ENCODE measurements at places on chromosomes 13 and 19.

DNA sequence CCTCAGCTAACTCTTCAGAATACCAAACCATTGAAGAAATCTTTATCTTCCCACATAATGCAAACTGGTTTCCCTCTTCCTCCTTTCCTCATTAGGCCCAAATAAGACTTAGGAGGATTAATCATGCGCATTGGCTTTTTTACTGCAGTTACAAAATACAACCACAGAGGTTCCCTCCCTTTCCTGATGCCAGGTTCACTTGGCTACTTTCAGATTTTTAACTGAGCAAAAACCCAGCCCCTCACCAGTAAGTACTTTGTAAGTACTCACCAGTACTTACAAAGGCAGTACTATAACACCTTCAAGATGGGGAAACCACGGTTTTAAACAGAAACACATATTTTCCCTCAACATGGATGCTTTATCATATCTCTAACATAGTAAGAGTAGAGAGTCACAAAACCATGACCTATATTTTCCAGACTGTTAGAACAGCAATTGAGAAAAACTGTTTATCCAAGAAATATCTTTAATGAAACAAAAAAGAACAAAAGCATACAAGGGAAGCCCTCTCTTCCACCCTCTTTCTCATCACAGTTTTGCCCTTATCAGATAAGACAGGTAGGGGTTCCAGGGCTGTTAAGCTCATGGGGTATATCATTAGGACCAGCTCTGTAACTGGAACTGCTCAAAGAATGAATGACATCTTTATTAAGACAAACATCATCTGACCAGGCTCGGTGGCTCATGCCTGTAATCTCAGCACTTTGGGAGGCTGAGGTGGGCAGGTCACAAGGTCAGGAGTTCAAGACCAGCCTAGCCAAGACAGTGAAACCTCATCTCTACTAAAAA lies 12.7 kb downstream of the FOXO1 start:
- DNase-seq = no peak

DNA sequence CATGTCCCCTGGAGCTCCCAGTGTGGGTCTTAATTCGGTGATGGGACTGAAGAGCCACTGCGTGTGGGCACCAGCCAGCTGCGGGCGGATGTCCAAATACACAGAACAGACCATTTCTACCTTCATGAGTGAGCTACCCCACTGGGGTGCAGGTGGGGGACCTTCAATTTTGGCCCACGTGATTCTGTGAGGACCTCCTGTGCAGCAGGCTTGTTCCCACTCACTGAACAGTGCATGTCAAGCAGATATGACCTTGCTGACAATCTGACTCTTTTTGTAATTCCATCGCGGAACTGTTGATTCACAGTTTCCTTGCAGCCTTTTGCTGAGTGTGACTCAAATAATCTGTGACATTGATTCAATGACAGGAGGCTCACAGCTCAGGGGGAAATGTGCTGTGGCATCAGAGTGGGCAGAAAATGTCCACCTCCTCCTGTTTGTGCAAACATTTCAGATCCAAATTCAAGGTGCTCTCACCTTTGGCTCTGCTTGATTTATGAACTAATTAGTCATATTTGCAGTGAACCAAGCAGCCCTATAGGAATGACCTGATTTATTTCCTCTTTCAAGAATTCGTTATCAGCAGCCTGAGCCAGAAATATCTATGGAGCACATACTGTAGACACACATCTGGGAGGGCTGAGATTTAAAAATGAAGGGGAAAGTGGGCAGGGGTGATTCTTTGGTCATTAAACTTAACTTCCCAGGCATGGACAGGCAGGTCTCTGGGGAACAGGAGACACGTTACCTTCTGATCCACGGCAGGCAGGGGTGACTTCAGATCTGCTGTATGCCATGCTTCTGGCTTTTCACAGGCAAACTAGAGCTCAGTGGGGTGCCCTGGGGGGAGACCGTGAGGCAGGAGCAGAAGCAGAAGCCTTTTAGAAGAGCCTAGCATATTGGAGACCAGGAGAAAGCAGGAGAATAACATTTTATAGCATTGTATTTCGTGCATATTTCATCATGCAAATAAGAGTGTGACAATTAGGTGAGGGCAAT lies 170.0 kb upstream of the KL start:
- no peak for DNase-seq

DNA sequence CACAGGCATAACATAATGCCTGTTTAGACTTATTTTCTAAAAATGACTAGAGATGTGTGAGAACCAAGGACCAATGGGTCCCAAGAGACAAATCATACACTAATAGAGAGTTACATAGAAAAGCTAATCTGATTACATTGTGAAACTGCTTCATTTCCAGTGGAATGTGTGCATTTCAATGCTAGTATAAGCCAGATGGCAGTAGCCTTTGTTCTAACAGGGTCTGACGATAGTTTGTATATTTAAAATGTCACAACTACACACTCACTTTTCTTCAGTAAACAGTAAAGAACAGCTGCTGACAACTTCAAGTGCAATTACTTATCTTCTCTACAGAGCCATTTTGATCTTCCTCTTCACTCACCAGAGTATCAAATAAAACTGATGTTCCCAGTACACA lies 4.3 kb upstream of the SLITRK5 start:
- DNase-seq = no peak

- peak; percentile 46 for DNase-seq
These were observed 2.3 kb upstream of the STRN4 start for GRCh38 chr19:46748325-46749109.

DNA sequence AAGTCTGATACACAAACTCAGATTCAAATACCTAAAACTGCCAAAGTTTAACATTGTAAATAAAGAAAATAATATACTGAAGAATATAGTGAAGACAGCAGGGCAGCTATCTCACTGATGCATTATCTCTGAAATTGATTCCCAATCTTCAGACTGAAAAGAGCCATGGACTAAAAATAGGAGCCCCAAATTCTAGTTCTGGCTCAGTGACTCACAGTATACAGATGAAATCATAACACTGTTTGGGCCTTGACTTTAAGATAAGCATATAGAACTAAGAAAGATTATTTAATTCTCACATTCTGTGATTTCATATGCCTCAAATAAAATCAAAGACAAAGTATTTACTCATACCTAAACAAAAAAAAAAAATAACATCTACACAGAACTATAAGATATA lies 53.9 kb downstream of the RBM26 start:
- no peak for DNase-seq

GRCh38 chr19:17757125-17757524 lies 5.8 kb downstream of the FCHO1 start:
- no peak for DNase-seq

Measured in NCI-H1930 (cell line).